ENCODE measurements at places on chromosomes 16 and 17.

DNA sequence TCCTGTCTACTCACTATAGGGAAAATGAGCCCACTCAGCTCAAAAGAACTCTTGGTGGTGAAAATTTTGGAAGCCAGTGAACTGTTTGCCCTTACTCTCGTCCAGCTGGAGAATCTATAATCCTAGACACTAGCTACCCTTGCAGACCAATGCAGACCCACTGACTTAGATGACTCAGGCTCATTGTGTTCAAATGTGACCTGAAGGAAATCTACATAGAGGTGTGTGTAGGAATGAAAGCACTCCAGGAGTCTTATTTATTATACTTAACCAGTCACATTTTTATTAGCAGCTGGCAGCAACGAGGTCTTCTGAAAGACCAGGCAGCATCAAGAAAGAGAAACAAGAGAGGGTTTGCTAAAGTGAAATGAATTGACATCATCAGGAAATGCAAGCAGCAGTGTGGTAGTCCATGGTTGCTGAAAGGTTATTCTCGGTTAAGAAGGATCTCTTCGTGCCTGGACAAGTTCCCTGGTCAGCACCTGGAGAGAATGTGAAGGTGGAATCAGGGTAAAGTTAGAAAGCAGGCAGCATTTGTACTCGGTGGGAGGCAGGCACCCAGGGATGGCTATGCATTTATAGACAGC is 1.4 kb downstream of the KRTAP29-1 start:
- no peak for DNase-seq

GRCh38 chr16:7338826-7339225 is 6.2 kb downstream of the RBFOX1 start:
- DNase-seq: no peak

DNA sequence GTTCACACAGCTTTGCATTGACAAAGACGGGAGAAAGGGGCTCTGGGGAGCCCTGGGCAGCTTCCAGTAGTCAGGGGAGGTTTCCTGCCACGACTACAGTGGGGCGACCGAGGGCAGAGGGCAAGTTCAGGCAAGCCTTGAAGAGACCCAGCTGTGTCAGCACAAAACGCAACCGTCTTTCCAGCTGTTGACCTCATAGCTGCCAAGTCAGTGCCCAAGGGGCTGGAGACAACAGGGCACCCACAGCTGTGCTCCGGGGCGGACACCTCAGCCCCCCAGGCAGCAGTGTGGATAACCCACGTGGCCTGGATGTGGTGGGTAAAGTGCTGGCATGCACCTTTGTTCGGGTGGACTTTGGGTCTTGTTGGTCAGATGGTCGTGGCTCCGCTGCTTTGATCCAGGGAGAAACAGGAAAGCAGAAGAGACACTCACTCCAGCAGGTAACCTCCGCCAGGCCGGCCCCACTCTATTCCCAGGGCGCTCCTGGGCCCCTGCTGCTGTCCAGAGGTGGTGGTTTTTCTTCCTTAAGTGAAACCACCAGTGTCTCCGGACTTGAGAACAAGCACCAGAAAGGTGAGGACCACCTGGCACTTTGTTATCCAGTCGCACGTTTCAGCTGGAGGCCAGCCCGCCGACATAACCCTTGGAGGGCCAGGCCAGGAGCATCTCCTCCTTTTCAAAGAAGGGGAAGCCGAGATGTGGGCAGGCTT is 17.6 kb upstream of the CBX2 start:
- no peak for DNase-seq

- no peak for DNase-seq
Observed at GRCh38 chr17:66990047-66990446, 25.5 kb downstream of the CACNG4 start.

DNA sequence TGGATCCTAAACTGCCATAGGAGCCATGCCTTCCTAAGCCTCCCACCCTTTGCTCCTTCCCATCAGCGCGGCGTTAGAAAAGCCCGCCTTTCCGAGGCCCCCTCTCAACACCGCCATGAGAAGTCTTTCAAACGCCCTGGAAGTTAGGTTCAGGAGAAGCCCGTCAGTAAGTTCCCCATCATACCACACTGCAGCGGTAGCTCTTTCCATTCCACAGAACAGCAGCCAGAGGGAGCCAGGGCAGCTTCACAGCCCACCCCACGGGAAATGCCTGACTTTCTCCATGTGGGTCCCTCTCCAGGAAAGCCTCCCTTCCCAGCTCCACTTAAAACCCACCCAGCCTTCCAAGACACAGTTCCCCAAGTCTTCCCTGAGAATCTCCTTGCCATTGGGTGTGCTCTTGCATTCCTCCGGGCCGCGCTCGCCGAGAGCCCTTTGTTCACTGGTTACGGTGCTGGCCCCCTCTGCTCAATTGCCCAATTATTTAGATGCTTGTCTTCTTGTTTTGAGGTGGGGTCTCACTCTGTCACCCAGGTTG is 28.7 kb downstream of the KIAA0513 start:
- DNase-seq: no peak

- DNase-seq: no peak
Observed at GRCh38 chr17:74759941-74760340, 11.5 kb downstream of the NHERF1 start.

DNA sequence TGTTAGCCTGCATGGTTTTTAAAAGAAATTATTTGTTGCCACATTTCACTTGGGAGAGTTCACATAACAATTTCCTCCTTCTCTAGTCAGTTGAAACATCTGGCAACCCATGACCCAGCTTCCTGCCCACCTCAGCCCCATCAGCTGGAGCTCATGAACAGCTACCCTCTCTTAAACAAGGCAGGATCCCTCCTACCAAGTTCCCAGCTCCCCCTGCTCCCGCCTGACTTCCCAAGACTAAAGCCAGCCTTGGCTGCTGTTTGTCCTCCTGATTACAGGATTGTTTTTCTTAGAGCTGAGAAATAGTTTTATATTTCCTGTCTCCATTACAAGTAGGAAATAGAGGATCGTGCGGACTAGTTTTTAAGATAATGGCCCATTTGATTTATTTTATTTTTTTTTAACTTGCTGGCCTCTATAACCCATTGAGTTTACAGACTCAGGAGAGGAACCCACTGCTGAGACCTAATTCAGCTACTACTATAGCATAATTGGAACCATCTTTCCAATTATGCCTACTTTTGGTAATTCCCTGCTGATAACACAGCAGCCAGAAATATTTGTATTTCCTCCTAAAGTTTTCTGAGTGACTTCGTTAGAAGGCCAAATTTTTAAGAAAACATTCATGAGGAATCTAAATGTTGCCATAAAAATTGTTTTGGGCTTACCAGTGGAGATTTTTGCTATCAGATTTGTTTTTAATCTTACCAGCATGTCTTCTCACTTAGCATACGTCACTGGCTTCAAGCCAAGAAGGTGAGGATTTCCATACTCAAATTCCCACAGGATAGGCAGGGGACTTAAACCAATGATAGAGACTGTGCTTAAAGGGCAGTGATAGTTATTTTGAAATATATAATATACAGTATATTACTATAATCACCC is 90.0 kb downstream of the ELAC2 start:
- no peak for DNase-seq

DNA sequence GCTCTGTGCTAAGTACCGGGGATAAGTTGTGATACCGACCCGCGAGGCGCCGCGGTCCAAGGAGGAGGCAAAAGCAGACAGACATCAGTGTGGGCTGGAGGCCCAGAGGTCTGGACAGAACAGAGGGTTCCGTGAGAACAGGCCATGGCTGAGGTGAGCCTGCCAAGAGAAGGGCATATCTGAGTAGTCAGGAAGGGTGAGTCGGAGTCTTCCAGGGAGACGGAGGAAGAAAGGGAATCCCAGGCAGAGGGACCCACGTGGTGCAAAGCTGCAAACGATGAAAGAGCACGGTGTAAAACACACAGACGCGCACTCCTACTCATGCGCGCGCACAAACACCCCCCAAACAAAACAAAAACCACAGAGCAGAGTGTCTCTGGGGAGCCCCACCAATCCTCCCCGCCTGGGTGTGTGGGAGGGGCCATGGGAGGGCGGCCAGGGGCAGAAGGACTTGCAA is 18.1 kb downstream of the RHBDL3 start:
- no peak for DNase-seq

DNA sequence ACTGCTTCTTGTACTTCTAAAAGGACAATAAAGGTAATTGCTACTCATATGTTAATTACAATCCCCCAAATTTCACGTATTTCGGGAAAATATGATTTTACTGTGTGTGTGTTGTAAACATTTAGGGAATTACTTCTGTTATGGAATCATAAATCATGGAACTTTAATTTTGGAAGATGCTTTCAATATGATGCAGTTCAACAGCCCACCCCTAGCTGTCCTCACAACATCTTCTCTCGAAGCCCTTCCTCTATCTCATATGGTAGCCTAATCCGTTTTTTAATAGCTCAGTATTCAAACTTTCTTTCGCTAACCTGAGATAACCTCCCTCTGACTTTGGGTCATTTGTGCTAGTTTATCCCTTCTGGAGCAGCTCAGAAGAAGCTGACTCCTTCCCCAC is 78.4 kb downstream of the ANKFN1 start:
- DNase-seq: no peak

Measured in dermis microvascular lymphatic vessel endothelial cell (primary cell).